ENCODE measurements at places on chromosomes 13 and 19. TPM values are rescaled to one million over a fixed set of nuclear protein-coding genes. Genes with fewer than 3 reads are reported as not detected.

The PVR gene
- total RNA-seq: 31.3 TPM

The PRRG2 gene
- 1.2 TPM for total RNA-seq

The PRSS57 gene
- not detected for total RNA-seq

The KLK4 gene
- not detected for total RNA-seq

The TSSK6 gene
- 0.84 TPM for total RNA-seq

The SLC25A15 gene
- total RNA-seq: 3.7 TPM

The PRTN3 gene
- not detected for total RNA-seq

The SYNGR4 gene
- total RNA-seq: not detected

GRCh38 chr13:110162053-110162452 lies 144.9 kb downstream of the COL4A1 start:
- DNase-seq: no peak

DNA sequence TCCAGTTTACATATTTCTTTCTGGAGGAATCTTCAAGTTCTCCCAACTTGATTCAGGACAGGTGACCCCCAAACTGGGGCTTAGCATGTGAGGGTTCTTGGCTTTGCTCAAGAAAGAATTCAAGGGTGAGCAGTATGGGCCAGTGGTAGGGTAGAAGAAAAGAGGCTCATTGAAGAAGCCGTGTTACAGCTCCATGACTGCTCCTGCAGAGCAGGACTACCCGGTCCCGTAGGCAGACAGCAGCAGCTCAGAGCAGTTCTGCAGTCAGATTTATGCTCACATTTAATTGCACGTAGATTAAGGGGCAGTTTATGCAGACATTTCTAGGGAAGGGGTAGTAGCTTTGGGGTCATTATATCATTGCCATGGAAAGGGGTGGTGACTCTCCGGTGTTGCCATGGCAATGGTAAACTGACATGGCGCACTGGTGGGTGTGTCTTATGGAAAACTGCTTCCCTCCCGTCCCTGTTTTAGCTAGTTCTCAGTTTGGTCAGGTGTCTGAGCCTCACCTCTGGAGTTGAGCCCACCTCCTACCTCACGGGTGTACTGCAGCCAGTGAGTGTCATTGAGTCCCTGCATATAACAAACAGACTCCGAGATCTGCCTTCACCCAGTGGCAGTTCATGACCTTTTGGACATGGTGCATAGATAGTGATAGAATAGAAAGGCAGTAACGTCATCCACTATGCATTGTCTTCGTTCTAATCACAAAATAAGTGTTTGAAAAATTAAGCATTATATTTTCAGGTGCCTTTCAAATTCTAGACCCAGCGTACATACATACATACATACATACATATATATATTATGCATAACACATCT lies 16.0 kb upstream of the ZNF792 start:
- DNase-seq: peak; percentile 34

DNA sequence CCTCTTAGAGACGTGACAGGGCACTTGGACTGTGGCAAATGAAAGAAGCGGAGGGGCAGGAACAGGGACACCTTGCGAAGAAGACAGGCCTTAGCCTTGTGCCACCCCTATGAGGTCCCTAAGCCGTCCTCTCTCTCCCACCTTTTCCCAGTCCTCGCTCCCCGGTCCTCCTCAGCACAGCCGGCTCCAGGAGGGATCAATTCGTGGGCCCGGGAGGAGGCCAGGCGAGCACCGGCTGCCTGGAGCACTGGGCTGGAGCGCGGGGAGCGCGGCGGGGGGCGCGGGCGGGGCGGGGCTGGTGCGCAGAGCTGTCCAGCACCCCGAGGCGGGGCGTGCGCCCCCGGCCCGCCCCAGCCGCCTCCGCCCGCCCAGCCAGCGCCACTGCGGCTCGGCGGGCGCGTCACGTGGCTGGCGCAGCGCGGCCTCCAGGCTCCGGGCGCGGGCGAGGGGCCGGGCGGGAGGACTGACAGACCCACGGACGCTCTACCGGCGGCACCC lies at the start of gene LRP3:
TSS of gene LRP3 (plus strand) at position 466 of the 498 bp plus-strand sequence. CDS start 456 bp downstream, outside the sequence.
- peak; percentile 65 for DNase-seq

DNA sequence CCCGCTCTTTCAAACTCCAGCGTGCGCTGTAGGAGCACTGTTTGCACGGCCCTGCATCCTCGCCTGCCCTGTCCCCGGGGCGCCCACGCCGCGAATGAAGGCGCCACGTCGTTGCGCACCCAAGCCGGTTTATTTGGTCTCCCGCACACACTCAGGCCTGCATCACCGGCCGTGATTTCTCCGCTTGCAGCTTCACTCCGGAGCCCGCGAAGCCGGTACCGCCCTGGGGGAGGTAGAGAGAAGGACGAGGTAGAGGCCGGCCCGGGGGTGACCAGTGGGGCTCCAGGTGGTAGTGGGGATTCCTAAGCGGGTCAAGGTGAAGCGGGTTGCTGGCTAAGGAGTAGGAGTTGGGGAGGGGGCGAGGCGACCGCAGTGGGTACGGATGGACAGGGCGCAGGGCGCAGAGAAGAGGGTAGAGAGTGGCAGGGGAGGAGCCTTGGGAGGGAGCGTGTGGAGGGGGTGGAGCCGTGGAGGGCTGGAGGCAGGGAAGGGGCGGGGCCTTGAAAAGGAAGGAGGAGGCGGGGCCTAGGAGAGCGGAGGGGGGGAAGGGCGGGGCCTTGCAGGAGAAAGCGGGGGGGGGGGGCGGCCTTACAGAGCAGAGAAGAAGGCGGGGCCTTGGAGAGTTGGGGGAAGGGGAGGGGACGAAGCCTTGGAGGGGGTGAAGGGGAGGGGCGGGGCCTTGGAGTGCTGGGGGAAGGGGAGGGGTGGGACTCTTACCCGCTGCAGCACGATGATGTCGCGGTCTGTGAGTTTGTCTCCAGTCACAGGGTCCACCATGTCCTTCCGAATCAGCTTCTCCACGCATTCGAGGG lies 24.6 kb downstream of the NOSIP start:
- DNase-seq: peak; percentile 64

- DNase-seq: no peak
Measured at GRCh38 chr13:113865427-113865826, 1.6 kb upstream of the GAS6 start.

DNA sequence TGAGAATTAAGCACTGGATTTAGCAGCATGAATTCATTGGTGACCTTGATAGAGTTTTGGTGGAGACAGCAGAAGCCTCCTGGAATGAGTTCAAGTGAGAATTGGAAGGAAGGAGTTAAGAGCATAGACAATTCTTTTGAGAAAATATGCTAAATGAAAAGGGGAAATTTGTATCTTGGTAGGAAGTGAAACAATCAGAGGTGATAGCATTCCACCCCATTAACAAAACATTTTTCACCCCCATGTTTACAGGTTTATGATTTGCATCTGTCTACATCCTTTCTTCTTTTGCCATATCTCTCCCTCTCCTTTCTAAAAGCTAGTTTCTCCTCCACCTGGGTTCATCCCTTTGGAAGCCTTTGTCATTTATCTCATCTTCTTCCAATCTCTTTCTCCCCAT lies 27.5 kb downstream of the LNX2 start:
- DNase-seq: no peak

- peak; percentile 60 for DNase-seq
Measured at GRCh38 chr13:51125495-51126226, 14.6 kb upstream of the C13orf42 start.

DNA sequence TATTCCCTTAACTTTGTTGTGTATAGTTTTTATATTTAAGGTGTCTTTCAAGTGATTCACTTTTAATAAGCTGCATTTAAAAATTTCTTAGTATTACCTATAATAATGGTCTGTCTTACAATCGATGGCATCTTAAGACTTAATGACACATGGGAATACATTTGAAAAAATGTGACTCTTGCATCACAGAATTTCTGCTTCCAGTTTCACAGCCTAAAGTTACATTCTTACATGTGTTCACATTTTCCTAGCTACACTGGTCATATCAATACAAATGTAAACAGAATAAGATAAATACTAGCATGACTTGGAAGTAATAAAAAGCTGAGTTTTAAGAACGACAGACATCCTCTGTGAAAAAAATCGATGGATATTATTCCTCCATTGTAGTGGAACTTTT lies 1597.1 kb upstream of the MIR17HG start:
- DNase-seq: no peak

DNA sequence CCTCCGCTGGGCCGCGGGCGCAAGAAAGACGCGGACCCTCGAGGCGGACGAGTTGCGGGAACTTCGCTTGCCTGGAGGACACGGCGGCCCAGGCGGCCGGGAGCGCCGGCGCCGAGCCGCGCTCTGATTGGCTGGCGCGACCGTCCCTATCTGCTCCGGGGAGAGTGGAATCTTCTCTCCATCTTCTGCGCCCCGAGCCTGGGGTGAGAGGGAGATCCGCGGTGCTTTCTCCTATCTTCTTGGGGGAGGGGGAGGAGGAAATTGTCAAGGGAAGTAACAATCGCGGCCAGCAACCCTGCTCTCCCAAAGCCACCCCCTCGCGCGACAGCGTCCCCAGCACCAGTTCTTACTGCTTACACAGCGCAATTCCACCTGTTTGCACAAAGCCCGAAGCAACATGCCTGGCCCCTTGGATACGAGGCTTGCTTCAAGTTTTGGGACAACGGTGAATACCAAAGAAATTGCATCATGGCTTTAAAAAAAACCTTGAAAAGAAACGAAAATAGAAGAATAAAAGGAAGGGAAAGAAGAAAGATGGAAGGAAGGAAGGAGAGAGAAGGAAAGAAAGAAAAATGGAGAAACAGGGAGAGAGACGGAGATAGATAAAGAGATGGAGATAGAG lies 4.8 kb downstream of the SOX21 start:
- no peak for DNase-seq

DNA sequence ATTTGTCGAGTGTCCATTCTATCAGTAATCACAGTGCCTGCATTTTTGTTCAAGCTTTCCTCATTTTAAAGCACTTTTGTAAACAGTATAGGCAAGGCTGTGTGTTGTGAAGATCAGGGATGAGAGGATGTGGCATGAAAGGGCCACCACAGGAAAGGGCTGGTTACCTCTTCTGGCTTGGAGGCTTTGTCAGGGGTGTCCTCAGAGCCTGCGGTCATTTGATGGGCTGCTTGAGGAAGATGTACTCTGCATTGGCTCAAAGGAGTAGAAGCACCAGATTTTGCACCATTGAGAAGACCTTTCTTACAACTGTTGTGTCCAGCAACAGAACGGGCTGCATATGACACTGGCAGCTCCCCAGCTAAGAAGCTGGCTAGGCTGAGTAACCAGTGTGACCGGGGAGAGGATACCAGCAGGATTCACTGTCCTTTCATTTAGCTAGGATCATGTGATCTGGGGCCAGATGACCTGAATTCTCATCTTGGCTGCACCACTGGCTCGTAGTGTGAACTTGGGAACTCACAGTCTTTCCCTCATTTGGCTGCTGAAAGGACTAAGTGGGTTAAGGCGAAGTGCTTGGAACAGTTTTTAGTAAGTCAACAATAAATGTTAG lies 380.2 kb downstream of the FGF9 start:
- DNase-seq: no peak

GRCh38 chr13:46571189-46571908 lies 18.4 kb downstream of the LRCH1 start:
- no peak for DNase-seq

DNA sequence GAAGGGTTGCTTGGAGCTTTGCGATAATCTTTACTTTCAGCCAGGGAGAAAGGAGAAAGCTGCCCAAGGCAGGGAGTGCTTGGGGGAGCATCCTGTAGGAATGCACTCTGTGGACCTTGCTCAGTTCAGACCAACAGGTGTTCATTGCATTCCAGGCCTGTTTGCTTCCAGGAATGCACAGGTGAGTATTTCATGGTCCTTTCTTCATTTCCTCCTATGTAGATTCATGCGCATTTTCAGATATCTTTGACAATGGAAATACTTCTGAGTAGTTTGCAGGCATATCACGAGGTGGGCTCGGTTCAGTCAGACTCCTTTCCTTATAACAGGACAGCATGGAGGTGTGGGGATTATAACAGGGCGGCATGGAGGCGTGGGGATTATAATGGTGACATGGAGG lies 254.8 kb downstream of the FGF9 start:
- no peak for DNase-seq

- DNase-seq: no peak
Measured at GRCh38 chr19:30145467-30145866, 203.4 kb downstream of the URI1 start.

- DNase-seq: no peak
Measured at GRCh38 chr19:2867025-2867991, at the start of gene ZNF556. Gene ZNF556, plus strand, starts transcription at chr19:2867335. Its CDS starts 87 bp downstream, at chr19:2867422.

- no peak for DNase-seq
Measured at GRCh38 chr13:71712988-71713653, 153.9 kb downstream of the DACH1 start.

DNA sequence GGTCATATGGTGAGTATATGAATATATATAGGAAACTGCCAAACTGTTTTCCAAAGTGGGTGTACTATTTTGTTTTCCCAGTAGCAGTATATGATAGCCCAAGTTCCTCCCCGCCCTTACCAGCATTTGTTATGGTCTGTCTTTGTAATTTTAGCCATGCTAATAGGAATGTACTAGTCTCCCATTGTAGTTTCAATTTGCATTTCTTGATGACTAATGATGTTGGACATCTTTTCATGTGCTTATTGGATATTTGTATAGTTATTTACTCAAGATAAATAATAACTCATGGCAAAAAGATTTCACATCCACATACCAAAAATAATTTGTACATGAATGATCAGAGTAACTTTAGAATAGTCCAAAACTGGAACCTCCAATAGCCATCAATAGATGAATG lies 75.3 kb upstream of the SERP2 start:
- DNase-seq: no peak

DNA sequence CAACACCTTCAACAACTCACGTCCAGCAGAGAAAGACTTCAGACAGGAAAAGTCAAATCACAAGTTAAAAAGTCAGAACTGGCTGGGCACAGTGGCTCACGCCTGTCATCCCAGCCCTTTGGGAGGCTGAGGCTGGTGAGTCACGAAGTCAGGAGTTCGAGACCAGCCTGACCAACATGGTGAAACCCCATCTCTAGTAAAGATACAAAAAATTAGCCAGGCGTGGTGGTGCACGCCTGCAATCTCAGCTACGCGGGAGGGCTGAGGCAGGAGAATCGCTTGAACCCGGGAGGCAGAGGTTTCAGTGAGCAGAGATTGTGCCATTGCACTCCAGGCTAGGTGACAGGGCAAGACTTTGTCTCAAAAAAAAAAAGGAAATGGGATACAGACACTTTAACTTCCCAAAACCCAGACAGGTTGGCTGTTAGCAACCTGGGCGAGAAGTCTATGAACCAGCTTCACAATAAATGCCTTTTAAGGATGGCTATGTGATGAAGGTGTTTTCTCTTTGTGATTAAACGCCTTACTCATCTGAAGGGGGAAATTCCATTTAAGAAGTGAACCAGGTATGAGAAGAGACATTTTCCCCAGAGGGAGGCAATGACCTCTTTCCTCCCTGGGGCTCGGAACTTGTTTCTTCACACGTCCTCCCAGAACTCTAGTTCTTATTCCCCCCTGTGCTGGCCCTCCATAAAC lies 80.4 kb downstream of the INSR start:
- no peak for DNase-seq

GRCh38 chr13:35860661-35861060 lies 270.5 kb downstream of the DCLK1 start:
- DNase-seq: no peak

DNA sequence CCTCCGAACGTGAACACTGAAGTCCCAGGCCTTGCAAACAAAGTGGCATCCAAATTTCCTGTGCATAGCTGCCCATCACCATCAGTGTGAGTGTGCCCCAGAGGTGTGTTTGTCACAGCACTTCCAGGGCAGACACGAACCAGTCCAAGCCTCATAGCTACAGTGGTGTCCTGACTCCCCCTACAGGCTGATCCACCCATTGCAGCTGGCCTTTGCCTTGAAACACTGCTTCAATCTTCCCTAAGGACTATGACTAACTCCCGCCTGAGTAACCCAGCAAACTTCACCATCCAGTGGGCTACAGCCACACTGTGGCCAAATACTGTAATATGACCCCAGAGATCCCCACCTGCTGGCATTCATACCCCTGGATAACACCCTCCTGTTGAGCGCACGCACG lies 3.9 kb downstream of the ZNF266 start:
- DNase-seq: no peak

GRCh38 chr19:2014731-2015607 lies 545 bp downstream of the BTBD2 start:
- DNase-seq: no peak
